ENCODE measurements at places on chromosomes 2 and 18.

DNA sequence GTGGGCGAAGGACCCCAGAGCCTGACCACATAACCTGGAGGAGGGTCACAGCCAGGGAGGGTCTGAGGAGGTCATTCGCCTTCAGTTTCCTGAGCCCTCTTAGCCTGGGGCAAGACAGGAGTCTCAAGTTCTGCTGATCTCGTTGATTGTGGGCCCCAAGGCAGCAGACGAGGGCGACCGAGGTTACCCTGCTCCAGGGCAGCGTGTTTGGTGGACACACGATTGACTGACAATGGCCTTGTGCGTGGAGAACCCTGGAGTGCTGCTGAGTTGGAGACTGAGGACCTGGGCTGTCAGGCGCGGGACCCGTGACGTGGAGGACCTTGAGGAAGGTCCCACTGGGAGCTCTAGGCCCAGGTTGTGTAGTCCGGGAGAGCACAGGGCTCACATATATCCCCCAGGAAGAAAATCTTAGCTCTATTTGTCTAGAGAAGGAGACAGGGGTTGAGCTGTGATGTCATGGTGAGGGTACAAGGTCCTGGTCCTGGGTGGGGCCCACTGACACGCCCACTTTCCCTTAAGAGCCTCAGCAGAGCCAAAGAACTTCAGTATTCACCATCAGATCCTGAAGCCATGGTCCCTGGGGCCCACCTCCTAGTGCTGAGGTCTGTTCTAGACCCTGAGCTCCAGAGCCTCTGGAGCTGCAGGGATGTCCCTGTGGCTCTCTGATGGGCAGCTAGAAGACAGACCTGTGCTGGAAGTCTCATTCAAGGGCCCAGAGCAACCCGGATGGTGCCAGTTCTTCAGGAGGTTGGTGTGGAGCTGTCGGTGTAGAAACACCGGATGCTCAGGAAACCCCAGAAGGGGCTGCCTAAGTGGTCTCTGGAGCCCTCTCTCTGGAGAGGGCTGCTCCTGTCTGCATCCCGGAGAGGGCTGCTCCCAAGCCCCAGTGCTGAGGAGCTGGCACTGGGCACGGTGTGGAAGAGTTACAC is 53.1 kb downstream of the DYSF start:
- DNase-seq: no peak

GRCh38 chr2:10128420-10128819 is 5.9 kb downstream of the RRM2 start:
- DNase-seq: no peak

- peak; percentile 14 for DNase-seq
These were observed 313.3 kb downstream of the AGAP1 start for GRCh38 chr2:235806986-235807750.

DNA sequence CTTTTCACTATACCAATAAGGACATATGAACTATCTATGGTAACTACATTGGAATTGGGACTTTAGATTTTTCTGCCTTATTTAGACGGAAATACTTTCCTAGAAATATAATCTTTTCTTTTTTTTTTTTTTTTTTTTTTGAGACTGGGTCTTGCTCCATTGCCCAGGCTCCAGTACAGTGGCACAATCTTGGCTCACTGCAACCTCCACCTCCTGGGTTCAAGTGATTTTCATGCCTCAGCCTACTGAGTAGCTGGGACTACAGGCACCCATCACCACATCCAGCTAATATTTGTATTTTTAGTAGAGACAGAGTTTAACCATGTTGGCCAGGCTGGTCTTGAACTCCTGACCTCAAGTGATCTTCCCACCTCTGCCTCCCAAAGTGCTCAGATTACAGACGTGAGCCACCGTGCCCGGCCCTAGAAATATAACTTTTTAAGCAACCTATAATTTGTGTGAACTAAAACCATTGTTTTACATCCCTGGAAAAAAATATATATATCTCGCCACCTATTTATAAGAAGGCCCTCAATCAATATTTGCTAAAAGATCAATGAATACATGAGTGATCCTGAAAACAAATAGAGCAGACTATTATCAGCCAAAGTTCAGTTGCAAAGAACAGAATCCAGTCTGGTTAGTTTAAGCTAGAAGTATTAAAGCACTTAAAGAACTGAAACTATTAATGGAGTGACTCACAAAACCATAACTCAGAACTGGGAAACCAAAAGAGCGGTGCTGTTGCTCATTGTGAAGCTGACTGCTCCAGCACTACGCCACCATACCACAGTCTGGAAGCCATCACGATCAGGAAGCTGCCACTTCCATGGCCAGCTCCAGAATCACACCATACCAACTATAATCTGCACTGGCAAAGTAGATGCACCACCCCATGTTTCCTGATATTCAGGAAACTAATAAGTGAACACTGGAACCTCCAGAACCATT is 8.4 kb upstream of the HNRNPLL start:
- no peak for DNase-seq

DNA sequence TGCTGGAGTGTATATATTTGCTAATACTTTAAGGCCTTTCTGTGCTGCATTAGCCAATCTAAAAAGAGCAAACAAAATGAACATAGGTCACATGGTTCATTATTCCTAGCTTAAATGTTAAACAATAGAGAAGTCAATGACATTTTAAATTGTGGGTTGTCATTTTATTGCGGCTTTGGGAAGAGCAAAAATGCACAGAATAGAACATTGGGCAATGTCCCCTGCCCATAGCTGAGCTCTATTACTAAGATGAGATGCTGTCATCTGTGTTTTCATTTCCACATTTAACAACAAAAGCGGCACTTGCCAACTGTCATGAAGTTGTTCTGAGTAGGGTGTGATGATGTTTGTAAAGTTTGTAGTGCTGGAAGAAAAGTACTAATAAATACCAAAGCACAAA is 3.2 kb upstream of the VAPA start:
- no peak for DNase-seq

DNA sequence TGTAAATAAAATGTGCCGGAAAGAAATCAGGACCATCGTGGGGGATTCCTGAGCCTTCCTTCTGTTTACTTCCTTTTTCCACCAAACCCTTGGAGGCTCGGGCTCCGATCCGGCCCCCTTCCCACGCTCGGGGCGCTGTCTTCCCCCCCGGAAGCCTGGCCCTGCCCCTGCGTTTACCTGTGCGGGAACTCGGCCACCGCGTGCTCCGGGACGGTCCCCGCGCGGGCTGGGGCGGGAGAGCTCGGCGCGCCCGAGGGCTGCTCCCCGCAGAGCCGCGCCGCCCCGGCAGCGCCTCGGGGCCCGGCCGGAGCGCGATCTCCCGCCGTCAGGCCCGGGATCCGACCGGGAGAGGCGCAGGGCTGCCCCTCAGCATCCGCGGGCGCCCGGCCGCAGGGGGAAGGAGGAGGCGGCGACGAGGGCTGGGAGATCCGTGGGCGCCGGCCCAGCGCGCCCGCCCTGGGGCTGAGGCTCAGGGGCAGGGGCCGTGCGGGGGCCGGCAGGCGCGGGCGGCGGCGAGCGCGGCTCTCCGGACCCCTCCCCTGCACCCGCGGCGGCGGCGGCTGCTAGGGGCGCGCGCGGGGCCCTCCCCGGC is 435 bp downstream of the ADCY3 start:
- DNase-seq: no peak

DNA sequence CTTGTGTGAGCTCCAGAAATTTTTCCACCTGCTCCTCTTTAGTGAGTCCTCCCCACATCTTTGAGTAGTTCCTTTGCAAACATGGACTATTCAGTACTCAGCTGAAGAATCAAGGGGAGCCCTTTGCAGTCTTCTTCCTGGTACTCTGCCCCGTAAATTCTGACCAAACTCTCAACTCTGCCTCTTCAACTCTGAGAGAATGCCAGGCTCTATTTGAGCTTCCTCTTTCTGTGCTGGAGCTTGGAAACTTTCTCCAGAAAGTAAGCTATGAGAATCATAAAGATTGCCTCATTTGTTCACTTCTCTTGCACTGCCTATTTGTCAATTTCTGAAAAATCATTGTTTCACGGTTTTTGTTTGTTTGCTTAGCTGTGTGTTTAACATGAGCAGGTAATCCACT is 7.4 kb upstream of the STAT4 start:
- DNase-seq: no peak

DNA sequence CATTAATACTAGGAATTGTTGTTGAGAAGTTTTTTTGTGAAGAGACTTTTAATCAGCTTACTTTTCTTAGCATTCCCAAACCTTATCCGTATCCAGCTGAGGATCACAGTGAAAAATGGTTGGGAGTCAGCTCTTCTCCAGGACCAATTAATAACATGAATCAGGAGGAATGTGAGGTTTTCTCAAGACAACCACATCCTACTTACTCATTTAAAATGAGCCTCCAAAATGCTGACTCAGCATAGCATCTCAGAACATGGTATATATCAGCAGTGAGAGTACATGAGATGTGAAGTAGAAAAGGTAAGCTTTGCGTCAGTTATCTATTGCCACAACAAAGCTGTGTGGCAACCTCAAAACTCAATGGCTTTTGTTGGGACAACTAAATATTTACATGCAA is 140.3 kb downstream of the NRP2 start:
- no peak for DNase-seq

DNA sequence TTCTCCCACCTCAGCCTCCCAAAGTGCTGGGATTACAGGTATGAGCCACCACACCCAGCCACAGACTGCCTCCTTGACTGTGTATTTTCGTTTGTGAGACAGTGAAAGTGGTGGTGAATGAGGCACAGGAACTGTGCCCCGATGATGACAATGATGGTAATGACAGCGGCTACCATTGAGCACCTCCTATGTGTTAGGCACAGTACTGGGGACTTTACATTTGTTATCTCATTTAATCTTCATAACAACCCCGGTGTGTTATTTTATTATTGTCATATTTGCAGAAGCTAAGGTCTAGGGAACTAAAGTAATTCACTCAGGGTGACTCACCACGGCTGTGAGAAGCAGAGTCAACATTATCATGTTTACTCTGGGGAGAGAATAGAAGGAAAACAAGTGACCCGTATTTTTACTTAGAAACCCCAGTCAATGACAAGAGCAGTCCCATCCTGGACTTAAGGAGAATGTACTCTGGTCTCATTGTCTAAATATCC is 77.6 kb upstream of the ALPP start:
- no peak for DNase-seq

- DNase-seq: no peak
These were observed 186.5 kb downstream of the LNPK start for GRCh38 chr2:175815537-175815936.

All from mesendoderm (in vitro differentiated cells).